Mammary epithelial cell (primary cell): ENCODE measurements at places on chromosomes 5 and 9.

DNA sequence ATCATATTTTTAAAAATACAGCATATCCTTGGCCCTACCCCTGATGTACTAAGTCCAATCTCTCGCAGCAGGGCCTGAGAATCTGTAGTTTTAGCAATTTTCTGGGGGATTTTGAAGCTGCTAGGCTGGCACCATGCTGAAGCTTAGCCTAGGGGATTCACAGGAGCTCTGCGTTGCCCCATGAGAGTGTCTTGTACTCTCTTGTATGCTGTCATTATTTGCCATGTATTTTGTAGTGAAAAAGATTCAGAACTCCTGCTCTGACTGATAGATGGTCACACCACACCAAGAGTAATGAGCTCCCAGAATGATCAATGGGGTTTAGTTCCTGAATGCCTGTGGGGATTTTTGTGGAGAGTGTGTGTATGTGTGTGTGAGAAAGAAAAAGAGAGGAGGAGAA lies 20.7 kb upstream of the TRMT10B start:
- DNase-seq, result no peak

DNA sequence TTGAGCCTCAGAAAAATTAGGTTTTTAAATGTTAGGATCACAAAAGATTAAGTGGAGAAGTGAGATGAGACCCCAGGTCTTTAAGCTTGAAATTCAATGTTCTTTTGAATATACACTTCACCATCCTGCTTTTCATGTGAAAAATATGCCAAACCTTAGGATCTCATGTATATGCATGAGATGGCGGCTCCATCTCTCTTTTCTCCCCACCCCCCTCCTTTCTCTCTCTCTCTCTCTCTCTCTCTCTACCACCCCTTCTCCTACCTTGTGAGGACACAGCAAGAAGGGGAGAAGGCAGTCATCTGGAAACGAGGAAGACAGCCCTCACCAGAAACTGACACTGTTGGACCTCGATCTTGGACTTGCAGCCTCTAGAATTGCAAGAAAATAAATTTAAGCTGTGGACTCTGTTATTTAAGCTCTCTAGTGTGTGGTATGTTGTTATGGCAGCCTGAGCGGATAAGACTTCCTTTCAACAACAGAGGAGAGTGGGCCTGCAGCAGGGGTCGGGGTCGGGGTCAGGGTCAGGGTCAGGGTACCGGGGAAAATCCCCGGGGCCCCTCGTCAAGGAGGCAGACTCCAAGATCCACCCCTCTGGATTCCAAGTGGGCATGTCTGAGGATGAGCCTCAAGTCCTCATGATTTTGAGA lies 16.4 kb upstream of the ALDH1B1 start:
- DNase-seq, result no peak

- DNase-seq, result no peak
Observed at GRCh38 chr5:170476704-170477103, 27.1 kb upstream of the KCNIP1 start.

GRCh38 chr9:131867611-131868192 lies 127.8 kb upstream of the RAPGEF1 start:
- DNase-seq, result no peak

- DNase-seq, result no peak
Observed at GRCh38 chr5:14237317-14238086, 94.4 kb downstream of the TRIO start.
